ENCODE measurements at places on chromosomes 5 and 9. TPM values are rescaled to one million over a fixed set of nuclear protein-coding genes. Genes with fewer than 3 reads are reported as not detected.

The GPR151 gene
- total RNA-seq = not detected

The ELL2 gene
- total RNA-seq = 61.1 TPM

The C1QTNF3 gene
- 34.8 TPM for total RNA-seq

The HAPLN1 gene
- total RNA-seq = 1.6 TPM

The WDR41 gene
- total RNA-seq = 73.2 TPM

The GABRB2 gene
- 0.49 TPM for total RNA-seq

- no peak for DNase-seq
Observed at GRCh38 chr9:126336736-126337325, 10.2 kb downstream of the MVB12B start.

DNA sequence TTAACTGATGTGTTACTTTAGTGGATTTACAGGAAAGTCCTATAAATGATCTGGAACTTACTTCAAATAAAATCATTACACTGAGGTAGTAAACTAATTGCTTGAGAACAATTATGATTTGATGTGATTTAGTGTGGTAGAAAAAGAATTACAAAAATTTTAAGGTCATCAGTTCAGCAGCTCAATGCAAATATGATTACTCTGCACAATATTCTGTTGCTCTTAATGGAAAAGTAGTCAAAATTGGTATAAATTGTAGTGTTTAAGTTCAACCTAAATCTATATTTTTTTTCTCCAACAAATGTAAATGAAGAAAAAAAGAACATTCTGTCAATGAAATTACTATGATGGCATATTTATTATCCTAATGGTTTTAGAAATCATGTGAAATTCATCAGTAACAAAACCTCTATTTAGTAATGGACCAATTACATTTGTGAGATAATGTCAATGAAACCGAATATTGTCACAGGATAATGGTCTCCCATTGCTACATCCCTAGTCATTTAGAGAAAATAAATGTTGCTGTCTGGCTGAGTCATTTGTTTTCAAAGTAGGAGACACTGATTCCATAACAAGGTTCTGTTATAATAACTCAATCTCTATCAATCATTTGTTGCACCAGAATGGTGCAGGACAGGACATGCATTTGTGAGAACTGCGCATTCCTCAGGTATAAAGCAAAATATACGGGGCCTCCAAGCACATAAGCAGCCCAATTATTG, 177.1 kb downstream of the NFIB start:
- no peak for DNase-seq

DNA sequence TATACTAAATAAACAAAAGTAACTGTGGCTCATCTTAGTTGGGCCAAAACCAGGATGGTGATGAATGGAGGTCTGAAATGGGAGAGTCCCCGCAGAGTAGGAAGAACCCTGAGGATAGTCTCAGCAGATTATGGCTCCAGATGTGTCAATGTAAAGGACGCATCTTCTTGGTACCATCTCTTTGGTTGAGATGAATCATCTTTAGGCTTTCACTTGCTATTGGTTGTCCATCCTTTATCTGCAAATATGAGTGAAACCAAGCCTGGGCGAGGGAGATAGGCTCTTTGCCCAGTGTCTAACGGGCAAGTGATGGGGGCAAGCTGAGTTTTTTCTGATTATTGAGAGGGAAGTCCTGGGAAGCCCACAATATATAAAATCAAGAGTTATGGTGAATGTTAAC, 19.4 kb upstream of the LCP2 start:
- DNase-seq = no peak

- no peak for DNase-seq
Observed at GRCh38 chr5:55347786-55348185, 40.0 kb downstream of the MTREX start.

DNA sequence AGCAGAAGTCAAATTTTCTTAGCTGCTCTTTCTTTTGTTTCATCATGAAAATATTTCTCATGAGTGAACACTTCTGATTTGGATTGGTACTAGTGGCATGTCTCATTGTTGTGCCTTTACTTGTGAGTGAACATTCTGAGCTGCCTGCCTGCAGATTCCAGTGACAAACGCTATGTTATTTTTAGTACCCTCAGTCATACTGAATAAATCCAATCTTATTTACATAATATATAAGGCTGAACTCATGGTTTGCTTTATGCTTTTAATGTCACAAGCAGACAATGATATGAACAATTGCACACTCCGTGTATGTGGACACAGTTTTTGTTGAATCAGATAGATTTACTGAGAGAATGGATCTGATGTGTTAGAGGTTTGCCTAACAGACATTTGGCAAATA, 67.8 kb downstream of the ACTBL2 start:
- DNase-seq = peak; percentile 9

GRCh38 chr5:110634475-110634874, 92.0 kb downstream of the TMEM232 start:
- DNase-seq = no peak

DNA sequence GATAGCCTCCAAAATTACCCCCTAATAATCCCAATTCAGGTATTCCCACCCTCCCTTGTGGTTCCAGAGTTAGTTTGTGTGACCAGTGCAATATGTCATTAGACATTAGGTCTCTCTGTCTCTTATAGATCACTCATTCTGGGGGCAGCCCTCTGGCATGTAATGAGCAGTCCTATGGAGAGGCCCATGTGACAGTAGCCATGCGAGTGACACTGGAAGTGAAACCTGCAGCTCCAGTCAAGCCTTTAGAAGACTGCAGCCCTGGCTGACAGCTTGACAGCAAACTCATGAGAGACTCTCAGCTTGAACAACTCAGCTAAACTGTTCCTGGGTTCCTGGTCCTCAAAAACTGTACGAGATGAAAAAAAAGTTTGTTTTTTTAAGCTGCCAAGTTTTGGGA, 54.0 kb upstream of the HSPB3 start:
- no peak for DNase-seq

- no peak for DNase-seq
Observed at GRCh38 chr9:114607671-114608524, 3.2 kb upstream of the TMEM268 start.

GRCh38 chr9:35618854-35619799, 914 bp upstream of the CD72 start:
- no peak for DNase-seq

- DNase-seq = peak; percentile 27
Observed at GRCh38 chr9:131282688-131283422, 6.5 kb upstream of the FAM78A start.

GRCh38 chr5:138559937-138560336, 15.3 kb downstream of the HSPA9 start:
- no peak for DNase-seq

DNA sequence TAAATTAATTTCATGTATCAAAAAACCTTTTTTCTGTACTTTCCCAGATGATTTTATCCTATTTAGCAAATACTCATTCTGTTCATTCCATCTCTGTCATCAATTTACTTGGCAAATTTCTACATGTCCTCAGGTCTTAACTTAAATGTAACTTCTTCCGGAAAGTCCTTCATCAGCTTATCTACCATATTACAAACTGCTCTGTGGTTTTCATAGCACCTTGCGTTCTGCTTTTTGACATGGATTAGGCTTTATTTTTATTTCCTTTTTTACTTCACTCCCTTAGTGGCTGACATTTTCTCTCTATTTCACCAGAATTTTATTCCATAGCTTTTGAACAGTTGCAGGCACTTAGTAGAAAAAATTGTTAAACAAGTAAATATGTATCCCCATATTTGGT, 1040.8 kb downstream of the TAF11L14 start:
- no peak for DNase-seq

DNA sequence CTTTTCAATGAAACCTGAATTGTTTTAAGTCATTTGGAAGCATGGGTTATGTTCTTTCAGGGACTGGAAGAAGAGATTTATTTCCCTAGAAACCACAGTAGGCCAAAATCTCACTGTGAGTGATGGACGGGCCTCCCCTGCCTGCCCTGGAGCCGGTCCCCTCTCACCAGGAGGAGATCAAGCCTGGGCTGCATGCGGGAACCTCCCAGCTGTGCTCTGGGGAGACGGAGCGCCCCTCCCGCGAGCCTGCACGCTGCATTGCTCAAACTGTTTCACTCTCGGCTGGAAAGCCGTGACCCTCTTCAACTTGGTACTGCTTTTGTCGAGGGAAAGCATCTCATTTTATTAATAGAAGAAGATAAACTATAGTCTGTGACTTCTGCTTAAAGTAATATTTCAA, 85.4 kb downstream of the IRX2 start:
- DNase-seq = no peak
